Cerebellum (tissue), 4 donors: ENCODE measurements at places on chromosomes 11 and 22.

- no peak for DNase-seq
Observed at GRCh38 chr22:50486561-50487289, at the start of gene MIOX. MIOX (plus strand) TSS chr22:50486859; CDS start chr22:50486898, 39 bp downstream.

- DNase-seq = no peak
Observed at GRCh38 chr11:127627629-127628457, 627.3 kb upstream of the KIRREL3 start.

- no peak for DNase-seq
Observed at GRCh38 chr11:70091638-70092037, 13.5 kb downstream of the ANO1 start.

- DNase-seq = no peak
Observed at GRCh38 chr11:64654958-64655541, 64.0 kb downstream of the SLC22A12 start.

- DNase-seq = no peak
Observed at GRCh38 chr22:31344578-31345330, 1.4 kb downstream of the PATZ1 start.
